ENCODE measurements at places on chromosomes 2 and 18. TPM values are rescaled to one million over a fixed set of nuclear protein-coding genes. Genes with fewer than 3 reads are reported as not detected.

CD207 gene
- total RNA-seq: 2.5 TPM

SKOR2 gene
- total RNA-seq: not detected

SULT1C2 gene
- total RNA-seq: not detected

GYPC gene
- 84.2 TPM for total RNA-seq

ASAP2 gene
- total RNA-seq: 36.3 TPM

IL37 gene
- not detected for total RNA-seq

KIF1A gene
- 6.1 TPM for total RNA-seq

PID1 gene
- total RNA-seq: 83.2 TPM

DNA sequence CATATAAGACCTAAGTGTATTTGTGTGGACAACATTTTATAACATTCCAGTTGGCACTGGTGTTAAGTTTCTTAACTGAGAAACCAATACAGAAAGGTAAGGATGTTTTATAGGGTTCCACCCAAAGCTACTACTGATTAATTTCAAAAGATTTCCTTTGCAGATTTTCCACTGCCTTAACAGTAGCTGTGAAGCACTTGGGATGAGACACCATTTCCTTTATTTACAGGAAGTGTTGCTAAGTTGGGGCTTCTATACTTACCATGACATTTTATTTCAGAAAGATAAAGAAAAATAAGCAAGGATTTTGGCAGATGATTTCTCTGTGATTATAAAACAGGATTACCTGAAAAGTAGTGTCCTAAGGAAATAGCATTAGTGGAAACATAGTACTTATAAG, 234.3 kb downstream of the CALCRL start:
- no peak for DNase-seq

DNA sequence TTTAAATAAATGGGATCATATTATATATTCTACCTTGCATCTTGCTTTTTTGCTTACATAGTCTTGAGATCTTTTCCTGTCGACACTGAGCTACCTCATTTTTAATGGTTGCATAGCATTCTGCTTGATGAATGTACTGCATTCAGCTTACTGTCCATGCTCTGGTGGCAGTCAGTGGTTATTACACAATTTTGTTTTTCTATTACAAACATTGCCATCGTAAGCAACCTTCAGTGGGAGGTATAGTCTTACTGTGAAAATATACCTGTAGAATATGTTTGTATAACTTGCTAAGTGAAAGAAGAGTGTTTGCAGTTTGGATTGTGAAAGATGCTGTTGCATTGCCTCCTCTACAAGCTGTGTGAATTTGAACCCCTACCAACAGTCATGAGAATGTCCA, 43.4 kb downstream of the UBXN4 start:
- no peak for DNase-seq

GRCh38 chr18:45639408-45639807, 24.1 kb downstream of the SLC14A2 start:
- DNase-seq: no peak

- DNase-seq: no peak
These were observed 64.4 kb upstream of the DAPL1 start for GRCh38 chr2:158730621-158731140.

- no peak for DNase-seq
These were observed 1.2 kb downstream of the GPD2 start for GRCh38 chr2:156437272-156437930.

DNA sequence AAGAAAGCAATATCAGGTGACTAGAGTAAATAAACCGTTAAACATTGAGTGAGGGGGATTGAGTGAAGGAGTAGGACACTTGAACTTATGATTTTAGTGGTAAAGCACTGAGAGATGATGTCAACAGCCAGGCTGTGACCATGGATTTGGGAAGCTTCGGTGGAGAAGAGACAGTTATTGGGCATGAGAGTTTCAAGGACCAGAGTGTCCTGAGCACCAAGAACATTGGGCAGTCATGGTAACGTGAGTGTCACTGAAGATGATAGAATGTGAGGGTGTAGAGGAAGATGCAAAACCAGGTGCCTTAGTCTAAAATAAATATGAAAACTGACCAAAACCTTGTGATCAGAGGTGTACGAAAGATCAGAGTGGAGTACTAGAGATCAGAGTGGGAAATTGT, 248.1 kb downstream of the ASXL3 start:
- DNase-seq: no peak

- DNase-seq: no peak
These were observed 118.6 kb upstream of the PELI1 start for GRCh38 chr2:64262816-64263215.
